Breast epithelium (tissue), 4 donors: ENCODE measurements at places on chromosomes 4 and X. TPM values are rescaled to one million over a fixed set of nuclear protein-coding genes. Genes with fewer than 3 reads are reported as not detected.

Gene CXCR3
- not detected for total RNA-seq

Gene CPZ
- 13.4 TPM for total RNA-seq

Gene HS3ST1
- total RNA-seq: 3.8 TPM

Gene PCDH18
- 34.2 TPM for total RNA-seq

Gene ATP1B4
- not detected for total RNA-seq

Gene HPSE
- 1.6 TPM for total RNA-seq

Gene DCLK2
- total RNA-seq: 4.0 TPM

Gene MGAT4D
- not detected for total RNA-seq

Gene GAB3
- total RNA-seq: 5.3 TPM

Gene FHIP1A
- total RNA-seq: 0.32 TPM

Gene TBX22
- total RNA-seq: not detected

Gene SOD3
- total RNA-seq: 131 TPM

Gene HTN3
- total RNA-seq: not detected

Gene SMIM10
- total RNA-seq: 2.3 TPM

Gene TMEM154
- total RNA-seq: 1.3 TPM

Gene DCAF4L1
- total RNA-seq: 0.48 TPM

Gene ATP2B3
- not detected for total RNA-seq

Gene CXCL8
- 2.6 TPM for total RNA-seq

Gene GPR173
- total RNA-seq: 0.96 TPM

Gene ADH7
- not detected for total RNA-seq

Gene PPP1R2C
- not detected for total RNA-seq

Gene HTT
- 53.8 TPM for total RNA-seq

Gene PDCL2
- total RNA-seq: not detected

Gene NHS
- 11.2 TPM for total RNA-seq

Gene H2BW2
- not detected for total RNA-seq

Gene GAGE1
- total RNA-seq: not detected

Gene CHRDL1
- total RNA-seq: 37.3 TPM

Gene GPC4
- total RNA-seq: 5.2 TPM

Gene DUSP21
- not detected for total RNA-seq

Gene EMCN
- total RNA-seq: 27.5 TPM

Gene ZNF595
- 41.3 TPM for total RNA-seq

Gene PAGE2B
- total RNA-seq: not detected

Gene CISD2
- 23.9 TPM for total RNA-seq

Gene PQBP1
- total RNA-seq: 71.0 TPM

Gene TCEAL7
- total RNA-seq: 10.8 TPM

Gene RPL39
- total RNA-seq: 8,363 TPM

Gene FAM114A1
- 109 TPM for total RNA-seq

Gene NDUFC1
- total RNA-seq: 42.7 TPM

Gene AFM
- total RNA-seq: not detected

Gene GABRA4
- not detected for total RNA-seq

Gene KLHL34
- not detected for total RNA-seq

Gene ZDHHC15
- total RNA-seq: 2.6 TPM

Gene TMEM35A
- total RNA-seq: 2.1 TPM

Gene HSD17B13
- total RNA-seq: 1.6 TPM
